ENCODE measurements at places on chromosomes 13 and 19.

DNA sequence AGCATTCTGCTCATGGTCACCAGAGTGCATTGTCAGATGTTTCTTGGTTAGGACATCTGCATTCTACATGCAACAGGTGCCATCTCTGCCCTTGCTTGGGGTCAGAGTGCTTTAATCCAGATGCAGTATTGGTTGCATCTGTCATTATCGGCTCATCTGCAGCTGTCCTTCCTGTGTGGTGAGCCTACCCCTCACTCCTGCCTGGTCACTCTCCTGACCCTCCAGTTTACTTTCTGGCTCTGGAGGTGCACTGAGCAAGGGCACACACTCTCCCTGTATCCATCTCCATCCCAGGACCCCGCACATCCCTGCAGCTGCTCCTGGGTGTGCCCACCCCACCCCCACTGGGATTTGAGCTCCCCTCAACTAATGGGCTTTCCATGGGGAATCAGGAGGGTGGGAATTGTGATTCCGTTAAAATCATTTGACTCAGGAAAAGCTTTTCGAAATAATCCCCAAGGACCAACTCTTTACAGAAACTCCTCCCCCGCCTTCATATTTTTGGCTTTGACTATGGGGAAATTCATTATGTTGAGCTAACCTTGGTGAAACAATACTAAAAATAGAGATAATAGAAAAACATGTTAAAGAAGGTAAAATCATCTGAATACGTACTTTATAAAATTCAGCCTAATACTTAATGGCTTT, 70.2 kb downstream of the COL4A2 start:
- DNase-seq: no peak

GRCh38 chr13:108214441-108215271, 680 bp downstream of the LIG4 start:
- DNase-seq: no peak

GRCh38 chr19:40208602-40209001, 9.6 kb downstream of the TTC9B start:
- no peak for DNase-seq

DNA sequence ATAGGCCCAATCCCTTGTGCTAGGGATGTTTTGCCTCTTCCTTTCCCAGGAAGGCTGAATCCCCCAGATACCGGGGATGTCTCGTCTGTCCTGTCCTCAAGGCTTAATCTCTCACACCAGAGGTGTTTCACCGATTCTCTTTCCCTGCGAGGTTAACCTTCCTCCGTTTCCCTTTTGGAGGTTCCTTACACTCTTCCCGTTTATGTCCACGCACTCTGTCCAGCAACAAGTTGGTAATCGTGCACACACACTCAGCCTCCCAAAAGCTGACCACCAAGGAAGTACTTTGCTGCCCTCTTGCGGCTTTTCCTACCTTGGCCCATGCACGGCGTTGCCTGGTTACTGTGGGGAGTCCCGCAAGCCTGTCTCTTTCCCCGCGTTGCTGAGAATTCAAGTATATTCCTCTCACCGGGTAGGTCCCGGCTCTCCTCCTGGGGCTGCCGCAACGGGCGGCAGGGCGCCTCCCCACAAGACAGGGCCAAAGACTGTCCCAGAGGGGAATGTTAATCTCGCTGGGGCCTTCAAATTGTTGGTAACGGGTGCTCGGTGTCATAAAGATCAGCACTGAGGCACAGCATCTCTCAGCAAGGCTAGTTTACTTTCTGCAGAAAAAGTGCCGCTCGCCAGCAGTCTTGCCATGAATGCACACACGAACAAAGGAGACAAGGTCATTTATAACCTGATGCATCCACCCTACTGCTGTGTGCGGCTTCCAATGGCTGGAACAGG, 36.7 kb upstream of the CD177 start:
- DNase-seq: peak; percentile 2

DNA sequence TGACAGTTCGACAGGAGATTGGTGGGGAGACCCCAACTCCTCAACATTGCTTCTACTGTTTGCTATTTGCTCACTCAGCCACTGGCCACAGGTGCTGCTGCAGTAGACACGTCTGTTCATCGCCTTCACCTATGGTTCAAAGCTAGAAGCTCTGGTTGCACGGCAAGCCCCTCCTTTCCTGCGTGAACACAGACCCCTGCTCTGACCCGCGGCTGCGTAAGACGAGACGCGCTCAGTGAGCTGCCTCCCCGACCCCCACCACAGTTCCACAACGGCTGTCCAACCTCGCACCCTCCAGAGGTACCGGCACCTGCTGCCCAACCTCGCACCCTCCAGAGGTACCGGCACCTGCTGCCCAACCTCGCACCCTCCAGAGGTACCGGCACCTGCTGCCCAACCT, 6.8 kb downstream of the RASA3 start:
- no peak for DNase-seq

GRCh38 chr13:23848019-23848418, 41.2 kb downstream of the MIPEP start:
- no peak for DNase-seq

GRCh38 chr13:80444240-80445015, 103.5 kb upstream of the SPRY2 start:
- DNase-seq: no peak

- DNase-seq: no peak
These were observed 38.7 kb upstream of the SACS start for GRCh38 chr13:23472189-23472588.

- DNase-seq: no peak
These were observed 3.5 kb upstream of the INSR start for GRCh38 chr19:7297742-7298141.

GRCh38 chr19:30895946-30896345, 453.3 kb downstream of the TSHZ3 start:
- no peak for DNase-seq

GRCh38 chr13:26236296-26236695, 14.2 kb upstream of the RNF6 start:
- DNase-seq: no peak

- no peak for DNase-seq
These were observed 132.5 kb upstream of the ARGLU1 start for GRCh38 chr13:106700439-106700838.

GRCh38 chr13:90968166-90968904, 379.2 kb upstream of the MIR17HG start:
- no peak for DNase-seq

GRCh38 chr19:2034729-2035589, 16.1 kb downstream of the MKNK2 start:
- DNase-seq: no peak

- no peak for DNase-seq
These were observed 6.8 kb downstream of the LSM14A start for GRCh38 chr19:34179066-34179465.

DNA sequence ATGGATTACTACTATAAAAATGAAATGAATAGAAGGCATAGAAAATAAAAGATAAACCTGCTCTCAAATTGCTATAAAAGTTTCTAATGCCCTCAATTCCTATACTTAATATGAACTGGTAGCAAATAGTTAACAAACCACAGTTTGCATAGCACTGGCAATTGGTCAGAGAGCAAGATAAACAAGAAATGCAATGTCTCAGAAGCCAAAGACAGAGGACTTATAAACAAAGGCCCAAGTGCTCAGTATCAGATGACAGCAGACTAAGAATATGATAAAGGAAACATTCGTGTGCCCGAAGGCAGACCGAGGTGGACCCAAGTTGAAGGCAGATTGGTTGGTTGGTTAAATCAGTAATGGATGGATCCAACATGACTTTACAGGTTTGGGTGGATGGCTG, 50.6 kb downstream of the IPO5 start:
- no peak for DNase-seq

- no peak for DNase-seq
These were observed 138.3 kb downstream of the FLT1 start for GRCh38 chr13:28356561-28357021.

- DNase-seq: no peak
These were observed 9.0 kb downstream of the EFNA2 start for GRCh38 chr19:1294688-1295087.

GRCh38 chr13:63011996-63012395, 1596.3 kb upstream of the PCDH20 start:
- DNase-seq: no peak

DNA sequence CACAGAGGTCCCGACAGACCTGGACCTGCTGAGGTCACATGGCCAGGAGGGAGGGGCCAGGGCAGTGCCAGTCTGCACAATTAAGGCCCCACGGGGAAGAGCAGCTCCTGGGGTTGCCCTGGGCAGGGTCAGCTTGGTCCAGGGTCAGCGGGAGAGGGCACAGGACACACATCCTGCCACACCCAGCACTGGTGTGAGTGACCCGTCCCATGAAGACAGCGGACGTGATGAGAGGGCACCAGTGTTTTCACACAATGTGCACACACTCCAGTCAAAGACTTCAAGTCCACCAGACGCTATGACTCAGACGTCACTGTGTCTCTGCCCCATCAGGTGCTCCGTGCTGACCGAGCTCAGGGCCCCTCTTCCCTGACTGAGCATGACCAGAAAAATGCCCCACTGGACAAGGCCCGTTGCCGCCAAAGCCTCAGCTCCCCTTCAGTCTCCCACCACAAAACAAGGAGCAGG, 4.2 kb downstream of the TMEM259 start:
- no peak for DNase-seq

DNA sequence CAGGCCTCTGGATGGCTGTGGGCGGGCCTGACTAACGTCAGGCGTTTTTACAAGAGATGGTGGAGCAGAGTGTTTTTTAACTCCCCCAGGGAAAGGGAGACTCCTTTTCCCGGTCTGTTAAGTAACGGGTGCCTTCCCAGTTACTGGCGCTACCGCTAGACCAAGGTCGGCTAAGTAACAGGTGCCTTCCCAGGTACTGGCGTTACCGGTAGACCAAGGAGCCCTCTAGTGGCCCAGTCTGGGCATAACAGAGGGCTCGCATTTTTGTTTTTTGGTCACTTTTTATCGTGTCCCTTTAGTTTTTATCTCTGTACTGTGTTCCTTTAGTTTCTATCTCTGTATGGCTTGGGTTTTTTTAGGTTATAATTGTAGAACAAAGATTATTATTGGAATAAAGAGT, 10.0 kb downstream of the ZNF383 start:
- DNase-seq: no peak

DNA sequence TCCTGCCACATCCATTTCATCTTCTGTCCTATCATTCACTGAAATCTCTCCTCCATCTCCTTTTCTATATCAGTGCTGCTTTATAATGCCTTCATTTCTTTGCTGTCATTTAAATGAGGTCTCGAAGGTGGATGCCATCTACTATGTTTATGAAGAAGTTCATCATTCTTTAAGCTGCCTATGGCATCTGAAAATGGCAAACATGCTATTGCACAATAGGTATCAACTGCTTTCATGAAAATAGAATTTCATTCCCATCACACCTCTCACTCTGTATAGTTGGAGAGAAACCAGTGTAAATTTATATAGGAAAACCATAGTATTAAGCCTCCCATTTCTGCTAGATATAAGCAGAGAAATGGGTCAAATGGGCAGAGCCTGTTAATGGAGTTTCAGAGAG, 100.2 kb downstream of the FGF9 start:
- no peak for DNase-seq

- DNase-seq: no peak
These were observed 69.9 kb downstream of the GPC5 start for GRCh38 chr13:91468301-91468700.

DNA sequence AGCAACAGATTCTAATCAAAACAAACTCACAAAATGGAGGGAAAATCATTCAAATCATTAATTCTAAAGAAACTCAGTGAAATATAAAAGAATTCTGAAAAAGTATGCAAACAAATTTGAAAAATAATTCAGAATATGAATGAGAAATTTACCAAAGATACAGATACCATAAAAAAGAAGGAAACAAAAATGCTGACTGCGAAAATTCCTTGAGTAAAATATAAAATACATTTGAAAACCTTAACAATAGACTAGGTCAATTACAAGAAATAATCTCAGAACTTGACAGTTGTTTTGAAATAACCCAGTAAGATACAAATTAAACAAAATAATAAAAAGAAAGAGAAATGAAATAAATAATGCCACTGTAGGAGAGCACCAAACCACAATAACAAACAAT, 1289.0 kb downstream of the SLITRK1 start:
- no peak for DNase-seq

DNA sequence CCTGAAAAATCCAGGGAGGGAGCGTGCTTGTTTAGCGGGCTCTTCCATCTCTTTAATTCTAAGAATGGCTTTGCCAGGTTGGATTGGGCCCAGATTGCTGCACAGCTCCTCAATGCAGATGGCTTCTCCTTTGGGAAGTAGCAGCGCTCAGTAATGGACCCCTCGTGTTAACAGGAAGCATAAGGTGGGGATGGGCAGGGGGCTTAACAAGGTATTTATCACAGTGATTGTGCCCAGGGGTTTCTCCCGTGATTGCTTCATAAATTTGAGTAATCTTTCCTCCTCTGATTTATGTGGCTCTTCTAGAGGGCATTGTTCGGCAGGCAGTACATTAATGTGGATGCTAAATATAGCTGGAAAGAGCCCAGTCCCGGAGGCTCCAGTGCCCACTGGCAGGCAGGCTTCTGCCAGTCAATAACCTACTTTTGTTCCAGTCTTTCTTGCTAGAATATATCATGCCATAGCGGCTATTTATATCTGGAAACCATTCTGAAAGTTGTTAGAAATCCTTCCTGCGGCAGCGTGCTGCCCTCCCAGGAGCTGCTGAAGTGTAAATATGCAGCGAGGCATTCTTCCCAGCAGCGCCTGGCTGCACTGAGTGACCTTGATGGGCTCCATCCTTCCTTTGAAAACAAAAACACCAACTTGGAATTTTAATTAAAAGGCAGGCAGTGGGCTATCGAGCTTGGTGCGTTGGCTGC, 65.0 kb downstream of the FGF9 start:
- DNase-seq: no peak

DNA sequence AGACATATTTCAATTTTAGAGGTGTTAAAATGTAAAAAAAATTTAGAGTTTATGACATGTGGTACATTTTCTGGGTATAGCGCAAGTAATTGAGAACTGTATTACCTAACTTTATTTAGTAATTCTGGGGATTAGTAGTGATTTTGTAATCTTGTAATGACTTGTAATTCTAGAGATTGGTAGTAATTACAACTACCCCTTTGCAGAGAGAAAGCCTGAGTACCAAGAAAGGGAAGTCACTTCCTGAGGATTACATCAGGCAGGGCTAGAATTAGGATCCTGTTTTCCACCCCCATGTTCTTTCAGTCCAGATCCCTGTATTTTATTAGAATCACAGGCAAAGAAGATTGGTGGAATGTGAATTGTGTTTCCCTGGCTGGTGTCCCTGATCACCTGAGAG, 274.9 kb downstream of the KCNRG start:
- no peak for DNase-seq

GRCh38 chr13:33109801-33110200, 93.6 kb downstream of the KL start:
- DNase-seq: no peak
